Mucosa of gallbladder (tissue), 1 donor: ENCODE measurements at places on chromosomes 13 and 19.

- no peak for DNase-seq
Observed at GRCh38 chr13:50693727-50694126, 149.8 kb downstream of the DLEU7 start.

GRCh38 chr13:44174769-44175425 is 198.7 kb upstream of the SERP2 start:
- no peak for DNase-seq

DNA sequence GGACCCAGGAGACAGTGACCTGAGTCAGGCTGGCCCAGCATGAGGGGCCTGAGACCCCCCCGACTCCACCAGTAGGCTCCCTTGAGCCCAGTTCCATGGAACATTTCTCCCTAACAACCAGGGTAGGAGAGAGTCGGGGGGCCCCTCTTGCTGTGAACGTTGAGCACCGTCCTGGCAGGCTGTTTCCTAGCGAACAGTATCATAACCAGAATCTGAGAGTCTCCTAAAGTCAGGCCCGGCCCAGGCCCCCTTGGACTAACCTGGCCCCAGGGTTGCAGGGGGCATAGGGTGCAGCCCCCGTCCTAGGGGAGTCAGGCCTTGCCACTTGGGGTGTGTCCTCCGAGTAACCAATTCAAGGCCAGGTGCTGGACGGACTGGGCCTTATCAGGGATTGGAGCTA is 13.7 kb downstream of the TMEM150B start:
- no peak for DNase-seq

DNA sequence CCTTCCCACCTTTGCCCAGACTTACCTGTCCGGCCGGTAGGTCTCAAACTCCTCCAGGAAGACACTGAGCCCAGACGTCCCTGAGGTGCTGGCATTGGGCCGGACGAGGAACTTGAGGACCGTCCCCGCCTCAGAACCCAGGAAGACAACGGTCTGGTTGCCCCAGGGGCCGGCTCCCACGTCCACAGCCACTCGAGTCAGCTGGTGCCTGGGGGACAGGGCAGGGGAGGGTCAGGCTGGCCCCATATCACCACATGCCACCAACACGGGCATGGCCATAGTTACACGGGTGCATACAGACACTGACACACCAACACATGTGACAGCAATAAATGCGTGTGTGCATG is 8.4 kb upstream of the LRG1 start:
- DNase-seq: no peak

GRCh38 chr13:114099918-114100445 is 32.4 kb downstream of the RASA3 start:
- no peak for DNase-seq

GRCh38 chr13:24540236-24541126 is 27.9 kb upstream of the PARP4 start:
- DNase-seq: no peak
